ENCODE measurements at places on chromosomes 6 and 20.

- DNase-seq, result no peak
Observed at GRCh38 chr6:34093854-34094430, 51.9 kb downstream of the GRM4 start.

DNA sequence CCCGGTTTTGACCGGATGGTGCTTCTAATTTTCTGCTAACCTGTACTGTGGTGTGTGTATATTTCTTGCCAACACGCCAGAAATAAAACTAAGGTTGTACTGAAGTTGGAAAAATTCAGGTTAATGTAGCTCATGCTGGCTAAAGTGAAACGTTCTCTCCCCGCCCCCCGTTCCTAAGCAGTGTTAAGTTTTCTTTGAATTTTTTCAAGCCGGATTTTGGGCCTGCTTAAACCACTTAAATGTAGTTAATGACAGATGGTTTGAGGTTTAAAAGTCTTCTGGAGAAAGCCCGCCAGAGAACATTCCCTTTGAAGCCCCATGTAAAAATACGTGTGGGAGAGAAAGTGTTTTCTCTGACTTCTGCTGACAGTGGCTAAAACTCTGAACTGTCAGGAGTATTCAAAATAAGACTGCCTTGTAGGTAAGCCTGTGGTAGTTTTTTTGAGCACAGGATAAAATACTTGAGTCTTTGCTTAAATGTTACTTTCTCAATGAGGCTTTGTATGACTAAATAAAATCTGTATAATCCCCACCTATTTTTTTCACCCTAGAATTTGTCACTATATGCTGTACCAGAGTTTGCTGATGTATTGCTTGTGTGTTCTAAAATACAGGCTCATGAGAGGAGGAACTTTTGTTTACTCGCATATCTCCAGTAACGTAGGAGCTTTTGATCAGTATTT lies 101.3 kb downstream of the OR2B2 start:
- no peak for DNase-seq

GRCh38 chr20:2101057-2101864 lies at the start of gene STK35:
STK35 (plus strand) TSS chr20:2101827; CDS start chr20:2101882, 55 bp downstream.
- peak; percentile 83 for DNase-seq

DNA sequence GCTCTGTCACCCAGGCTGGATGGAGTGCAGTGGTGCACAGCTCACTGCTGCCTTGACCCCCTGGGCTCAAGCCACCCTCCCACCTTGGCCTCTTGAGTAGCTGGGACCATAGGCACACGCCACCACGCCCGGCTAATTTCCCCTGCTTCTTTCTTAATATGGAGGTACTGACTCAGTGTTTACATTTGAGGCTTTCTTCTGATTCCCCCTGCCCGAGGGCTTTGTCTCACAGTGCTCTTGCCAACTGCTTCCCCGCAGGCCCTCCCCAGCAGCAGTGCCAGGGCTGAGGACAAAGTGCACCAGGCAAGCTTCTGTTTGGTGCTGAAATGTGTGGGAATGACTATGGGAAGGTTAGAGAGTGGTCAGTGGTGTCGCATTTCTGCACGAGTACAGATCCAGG lies 34.8 kb downstream of the NR2E1 start:
- DNase-seq, result no peak

GRCh38 chr20:37627060-37627766 lies 66.6 kb upstream of the CTNNBL1 start:
- DNase-seq, result peak; percentile 75

DNA sequence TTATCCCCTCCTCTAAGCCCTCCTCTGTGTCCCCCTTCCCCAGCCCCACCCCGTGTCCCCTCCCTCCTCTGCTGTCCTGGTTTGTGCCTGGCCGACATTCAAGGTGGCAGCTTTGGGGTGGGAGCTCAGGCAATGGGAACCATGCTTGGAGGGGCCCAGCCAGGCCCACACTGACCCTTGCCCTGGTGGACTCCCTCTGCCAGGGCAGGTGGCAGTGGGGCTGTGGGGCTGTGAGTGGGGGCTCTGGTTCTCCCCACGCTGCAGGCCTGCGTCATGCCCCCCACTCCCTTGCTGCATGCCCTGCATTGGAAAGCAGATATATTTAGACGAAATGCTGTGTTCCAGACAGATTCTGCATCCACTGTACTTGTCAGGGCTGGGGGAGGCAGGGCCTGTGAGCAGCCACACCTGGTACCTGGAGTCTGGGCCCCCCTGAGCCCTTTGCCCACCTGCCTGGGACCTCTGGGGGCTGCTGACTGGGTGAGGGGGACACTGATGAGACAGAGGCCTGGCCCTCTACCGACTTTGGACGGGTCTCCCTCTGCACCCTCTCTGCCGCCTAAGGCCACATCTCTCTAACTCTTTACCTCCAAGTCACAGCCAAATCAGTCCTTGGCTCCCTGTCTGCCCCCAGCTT lies 14.2 kb downstream of the DLGAP4 start:
- no peak for DNase-seq

DNA sequence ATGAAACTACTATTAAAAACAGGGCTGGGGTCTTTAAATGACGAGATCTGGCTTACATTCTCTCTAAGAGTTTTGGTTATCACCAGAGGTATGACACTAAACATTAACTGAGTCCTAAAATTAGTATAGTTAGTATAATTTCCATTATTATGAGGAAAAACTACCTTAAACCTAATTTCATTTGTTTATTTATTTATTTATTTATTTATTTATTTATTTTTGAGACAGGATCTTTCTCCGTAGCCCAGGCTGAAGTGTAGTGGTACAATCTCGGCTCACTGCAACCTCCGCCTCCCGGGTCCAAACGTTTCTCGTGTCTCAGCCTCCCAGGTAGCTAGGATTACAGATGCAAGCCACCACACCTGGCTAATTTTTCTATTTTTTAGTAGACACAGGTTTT lies 85.5 kb downstream of the RNGTT start:
- no peak for DNase-seq

- peak; percentile 66 for DNase-seq
Observed at GRCh38 chr20:50224531-50225255, 34.1 kb downstream of the CEBPB start.

DNA sequence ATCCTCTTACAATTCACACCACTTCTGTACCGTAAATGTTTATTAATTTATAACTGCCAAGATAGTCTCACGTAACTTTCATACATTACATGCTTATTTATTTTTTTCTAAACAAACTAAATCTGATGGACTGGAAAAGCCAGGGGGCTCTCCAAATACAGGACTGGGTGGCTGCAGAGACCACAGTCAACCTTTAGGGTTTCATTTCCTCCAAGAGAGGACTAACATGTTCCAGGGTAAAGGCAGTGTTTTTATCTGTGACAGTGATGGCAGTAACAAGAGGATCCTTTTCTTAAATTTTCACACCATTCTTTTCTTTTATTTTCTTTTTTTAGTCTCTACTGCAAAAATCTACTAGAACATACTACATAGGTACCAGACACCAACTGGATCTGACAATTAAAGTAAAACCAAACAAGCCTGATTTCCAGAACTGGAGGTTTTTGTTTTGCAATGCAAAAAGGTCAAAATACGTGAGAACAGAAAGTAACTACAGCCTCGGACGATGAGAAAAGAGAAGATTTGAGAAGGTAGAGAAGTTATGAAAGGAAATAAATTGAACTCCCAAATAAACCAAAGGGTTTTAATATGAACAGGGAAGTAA lies 1.2 kb downstream of the LMBRD1 start:
- DNase-seq, result no peak

DNA sequence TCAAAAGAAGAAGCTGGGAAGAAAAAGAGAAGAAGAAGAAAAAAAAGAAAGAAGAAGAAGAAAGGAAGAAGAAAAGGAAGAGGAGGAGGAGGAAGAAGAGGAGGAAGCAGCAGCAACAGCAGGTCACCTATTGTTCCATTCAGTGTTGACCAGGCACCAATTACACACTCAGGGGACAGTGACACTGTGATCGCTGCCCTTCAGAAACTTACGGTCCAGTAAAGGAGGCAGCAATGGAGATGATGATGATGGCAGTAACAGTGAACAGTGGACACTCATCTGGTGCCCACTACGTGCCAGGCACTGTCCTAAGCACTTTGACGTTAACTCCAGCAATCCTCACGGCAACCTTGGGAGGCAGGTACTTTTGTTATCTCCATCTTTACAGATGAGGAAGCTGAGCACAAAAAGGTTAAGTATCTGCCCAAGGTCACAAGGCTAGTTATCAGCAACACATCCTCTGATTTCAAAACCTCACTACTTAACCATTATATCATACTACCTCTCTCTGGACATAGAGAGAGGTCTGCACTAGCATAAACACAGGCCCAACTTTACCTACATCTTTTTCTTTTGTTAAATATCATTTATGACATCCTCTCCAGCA lies 83.2 kb downstream of the SLC22A23 start:
- DNase-seq, result no peak

DNA sequence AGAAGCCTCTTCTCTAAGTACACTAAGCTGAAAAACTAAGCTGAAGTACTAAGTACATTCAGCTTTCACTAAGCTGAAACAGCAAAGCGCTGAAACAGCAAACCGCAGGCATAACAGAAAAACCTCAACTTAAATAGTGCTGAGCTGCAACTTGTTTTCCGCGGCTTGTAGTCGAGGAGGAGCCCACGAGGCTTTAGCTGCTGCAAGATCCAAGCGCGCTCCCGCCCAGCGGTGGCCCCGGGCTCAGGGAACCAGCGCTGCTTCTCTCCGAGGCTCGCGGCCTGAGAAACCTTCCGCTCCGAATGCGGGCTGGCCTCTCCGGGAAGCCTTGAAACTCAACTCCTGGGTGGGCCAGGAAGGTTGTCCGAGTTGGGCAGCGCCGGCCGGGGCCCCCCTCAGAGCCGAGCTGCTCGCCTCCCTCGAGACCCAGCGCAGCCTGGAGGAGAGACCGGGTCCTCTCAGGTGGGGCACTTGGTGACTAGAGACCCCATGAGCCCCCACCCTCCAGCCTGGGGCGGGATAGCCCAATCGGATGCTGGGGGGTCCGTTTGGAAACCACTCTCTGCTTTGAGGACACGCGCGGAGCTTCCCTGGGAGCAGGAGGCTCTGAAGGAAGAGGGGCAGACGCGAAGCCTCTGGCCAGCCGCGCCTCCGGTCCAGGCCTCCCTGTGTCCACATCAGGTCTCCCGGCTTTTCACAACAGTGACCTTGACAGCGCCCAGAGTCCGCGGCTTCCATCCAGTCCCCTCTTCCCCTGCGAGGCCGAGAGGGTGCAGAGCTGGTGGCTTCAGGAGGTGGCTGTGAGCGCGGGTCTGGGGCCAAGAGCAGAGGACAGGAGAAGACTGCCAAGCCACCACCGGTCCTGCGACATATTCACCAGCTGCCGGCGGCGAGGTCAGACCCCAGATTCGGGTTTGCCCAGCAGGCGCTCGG lies 38.1 kb upstream of the HLA-E start:
- no peak for DNase-seq

DNA sequence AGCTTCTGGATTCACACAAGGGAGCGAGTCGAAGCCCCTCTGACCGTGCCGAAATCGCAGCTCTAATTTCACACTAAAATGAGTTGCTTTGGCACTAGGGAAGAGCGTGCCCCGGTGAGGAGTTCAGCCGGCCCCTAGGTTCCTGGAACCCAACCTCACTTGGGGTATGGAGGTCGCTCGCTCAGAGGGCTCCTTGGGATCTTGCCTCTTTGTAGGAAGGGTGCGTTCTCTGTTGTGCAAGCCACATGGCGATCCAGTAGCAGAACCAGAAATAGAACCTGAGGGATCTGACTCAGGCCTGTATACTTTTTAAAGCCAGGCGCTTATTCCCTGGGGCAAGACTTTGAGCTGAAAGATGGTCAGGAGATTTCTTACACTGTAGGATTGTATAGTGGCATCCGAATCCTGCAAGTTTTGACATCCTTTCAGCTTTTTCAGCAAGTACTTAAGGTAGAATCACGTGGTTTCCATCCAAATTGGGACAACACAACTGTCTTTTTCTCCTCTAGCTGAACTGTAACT lies 861 bp upstream of the RALGAPA2 start:
- DNase-seq, result no peak

DNA sequence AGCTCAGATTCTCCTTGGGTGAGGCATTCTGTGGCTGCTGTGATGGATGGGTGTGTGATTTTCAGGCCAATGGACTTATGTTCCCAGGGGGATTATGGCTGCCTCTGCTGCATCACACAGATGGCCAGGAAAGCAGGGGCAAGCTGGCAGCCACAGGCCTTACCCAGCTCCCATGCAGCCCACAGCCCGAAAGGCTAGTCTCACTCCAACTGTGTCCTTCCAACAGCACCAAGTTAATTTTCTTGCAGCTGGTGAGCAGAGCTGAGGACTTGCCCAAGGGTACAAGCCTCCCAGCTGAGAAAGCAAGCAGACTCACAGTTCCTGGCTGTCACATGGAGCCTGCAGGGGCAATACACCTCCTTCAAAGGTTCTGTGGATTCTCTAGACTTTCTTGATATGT lies 155.2 kb upstream of the KHDRBS2 start:
- no peak for DNase-seq

GRCh38 chr6:22892452-22892851 lies 323.1 kb downstream of the HDGFL1 start:
- peak; percentile 56 for DNase-seq

- no peak for DNase-seq
Observed at GRCh38 chr6:96795481-96795880, 41.8 kb downstream of the GPR63 start.

DNA sequence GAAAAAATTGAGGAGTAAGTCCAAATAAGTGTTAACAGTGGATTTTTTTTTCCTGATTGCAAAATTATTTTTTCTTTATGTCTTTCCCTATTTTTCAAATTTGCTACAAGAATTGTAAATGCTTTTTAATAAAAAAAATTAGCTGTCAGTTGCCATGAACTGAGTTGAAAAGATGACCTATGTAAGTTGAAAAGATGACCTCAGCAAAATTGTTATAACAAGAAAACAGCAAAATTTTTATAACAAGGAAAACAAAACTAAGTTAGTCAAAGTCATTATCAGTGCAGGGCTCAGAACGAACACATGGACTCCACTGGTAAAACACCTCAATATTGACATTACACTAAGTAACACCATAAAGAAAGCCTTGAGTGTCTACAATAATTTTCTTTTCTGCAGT lies 207.0 kb upstream of the HDDC2 start:
- no peak for DNase-seq

DNA sequence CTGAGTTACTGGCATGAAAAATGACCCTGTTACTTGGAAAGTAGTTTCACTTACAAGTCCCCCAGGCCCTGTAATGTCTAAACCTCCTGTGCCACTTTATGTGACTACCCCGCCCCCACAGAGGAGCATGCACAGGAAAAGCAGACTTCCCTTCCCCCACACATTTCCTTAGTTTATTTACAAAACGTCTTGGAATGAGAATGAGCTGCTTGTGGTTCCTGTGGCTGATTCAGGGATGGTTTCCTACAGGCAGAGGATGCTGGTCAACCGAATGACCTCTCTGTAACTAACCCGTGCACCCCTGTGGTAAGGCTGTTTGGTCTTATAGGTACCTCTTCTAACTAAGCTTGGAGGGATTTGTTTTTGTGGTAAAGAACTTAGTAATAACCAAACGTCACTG lies 28.5 kb downstream of the RSPO3 start:
- no peak for DNase-seq
